ENCODE measurements at places on chromosomes 1 and 21.

GRCh38 chr1:192552760-192553191, 22.8 kb upstream of the RGS1 start:
- H3K27me3 ChIP-seq = peaks cover 2% of the 10 kb centered on the region
- H3K27ac ChIP-seq = no peak overlapping the region
- no peak overlapping the region for H3K4me3 ChIP-seq
- H3K4me1 ChIP-seq = peaks cover 50% of the 10 kb centered on the region
- H3K36me3 ChIP-seq = peaks cover 11% of the 10 kb centered on the region
- DNase-seq = no peak

GRCh38 chr1:111247125-111247838, 19.8 kb downstream of the CHI3L2 start:
- no peak for DNase-seq
- H3K27me3 ChIP-seq = no peaks in the 10 kb centered on the region
- no peak overlapping the region for H3K27ac ChIP-seq

DNA sequence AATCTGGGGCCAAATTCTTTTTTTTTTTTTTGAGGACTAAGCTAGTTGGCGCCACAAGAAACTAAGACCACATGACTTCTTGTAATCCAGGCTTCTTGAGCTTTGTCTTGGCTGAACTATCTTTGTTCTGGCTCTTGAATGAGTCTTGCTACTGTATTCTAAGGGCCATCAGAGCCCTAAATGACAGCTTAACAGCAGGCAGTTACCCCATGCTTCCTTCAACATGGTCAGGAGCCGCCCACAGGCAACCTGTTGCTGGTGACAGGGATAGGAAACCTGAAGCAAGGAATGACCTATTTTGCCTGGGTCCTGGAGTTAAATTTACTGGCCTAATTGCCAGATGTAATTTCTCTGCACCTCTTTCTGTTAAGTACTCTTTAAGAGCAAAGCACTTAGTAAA, 188.2 kb upstream of the PLXNA2 start:
- H3K27ac ChIP-seq = no peak overlapping the region
- no peak overlapping the region for H3K4me3 ChIP-seq
- no peaks in the 10 kb centered on the region for H3K4me1 ChIP-seq
- no peaks in the 10 kb centered on the region for H3K27me3 ChIP-seq
- no peaks in the 10 kb centered on the region for H3K36me3 ChIP-seq

DNA sequence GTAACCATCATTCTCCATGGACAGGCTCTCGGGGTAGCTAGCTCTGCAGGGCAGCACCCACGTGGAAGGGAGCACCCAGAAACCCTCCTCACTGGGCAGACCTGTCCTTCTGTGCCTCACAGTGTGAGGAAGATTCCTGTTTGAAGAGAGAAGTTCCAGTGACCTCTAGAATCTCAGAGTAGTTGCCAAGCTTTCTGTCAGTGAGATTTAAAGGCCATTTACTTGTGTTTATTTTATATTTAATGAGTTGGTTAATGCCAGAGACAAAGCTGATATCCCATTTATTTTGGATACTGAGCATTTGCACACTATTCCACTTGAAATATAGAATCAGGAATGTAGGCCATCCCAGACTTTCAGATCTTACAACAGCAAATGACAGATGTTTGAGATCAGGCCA, 28.7 kb downstream of the MTARC1 start:
- H3K36me3 ChIP-seq = no peaks in the 10 kb centered on the region
- no peak overlapping the region for H3K4me3 ChIP-seq
- H3K27me3 ChIP-seq = no peaks in the 10 kb centered on the region
- H3K4me1 ChIP-seq = peaks cover 3% of the 10 kb centered on the region
- H3K27ac ChIP-seq = no peak overlapping the region
- no peak for DNase-seq

GRCh38 chr1:116485976-116486375, 84.8 kb downstream of the CD58 start:
- no peak overlapping the region for H3K4me3 ChIP-seq
- H3K27ac ChIP-seq = no peak overlapping the region
- DNase-seq = no peak
- no peaks in the 10 kb centered on the region for H3K27me3 ChIP-seq
- H3K4me1 ChIP-seq = peaks cover 11% of the 10 kb centered on the region

GRCh38 chr1:148354284-148354912, 128.7 kb downstream of the PPIAL4G start:
- DNase-seq = no peak
- peaks cover 3% of the 10 kb centered on the region for H3K4me1 ChIP-seq
- peaks cover 69% of the 10 kb centered on the region for H3K27me3 ChIP-seq
- H3K27ac ChIP-seq = no peak overlapping the region

GRCh38 chr1:225996946-225997545, 2.1 kb downstream of the SDE2 start:
- peaks cover 40% of the 10 kb centered on the region for H3K4me1 ChIP-seq
- DNase-seq = no peak

DNA sequence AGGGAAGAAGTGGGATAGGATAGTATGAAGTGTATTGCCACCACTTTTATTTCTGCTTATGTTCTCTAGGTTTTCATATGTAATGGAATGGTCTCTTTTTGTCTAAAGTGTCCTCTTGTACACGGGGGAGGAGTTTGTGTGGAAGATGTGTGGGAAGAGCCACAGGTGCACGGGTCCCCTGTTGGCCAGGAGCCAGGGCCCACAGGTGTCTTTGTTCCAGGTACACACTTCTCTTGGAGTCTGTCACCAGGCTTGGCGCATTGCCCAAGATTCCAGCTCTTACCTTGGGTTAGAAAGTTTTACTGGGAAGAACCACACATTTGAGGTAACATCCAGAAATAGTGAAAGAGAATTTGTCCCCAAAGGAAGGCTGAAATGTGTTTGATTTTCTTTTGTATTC, 10.5 kb downstream of the TENT5C start:
- no peak for DNase-seq
- no peak overlapping the region for H3K4me3 ChIP-seq
- peaks cover 39% of the 10 kb centered on the region for H3K36me3 ChIP-seq
- peaks cover 12% of the 10 kb centered on the region for H3K27me3 ChIP-seq
- peaks cover 59% of the 10 kb centered on the region for H3K4me1 ChIP-seq
- no peak overlapping the region for H3K27ac ChIP-seq

DNA sequence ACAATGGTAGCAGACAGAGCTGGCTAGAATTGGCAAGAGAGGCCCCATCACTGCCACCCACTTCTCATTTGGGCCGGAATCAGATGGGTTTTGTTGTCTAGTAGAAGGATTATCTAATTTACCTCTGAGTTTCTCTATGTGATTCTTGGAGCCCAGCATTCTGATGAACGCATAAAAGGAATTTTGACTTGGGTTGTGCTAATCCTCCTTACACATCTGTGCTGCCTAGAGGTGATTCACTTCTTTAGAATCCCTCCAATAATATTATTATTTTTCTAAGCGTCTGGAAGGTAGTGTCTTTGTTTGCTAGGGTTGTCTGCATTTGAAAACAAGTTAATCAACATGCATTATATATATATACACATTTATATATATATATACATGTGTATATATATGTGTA, 118.1 kb downstream of the RUNX1 start:
- no peaks in the 10 kb centered on the region for H3K27me3 ChIP-seq
- H3K4me1 ChIP-seq = peaks cover 74% of the 10 kb centered on the region
- no peak overlapping the region for H3K27ac ChIP-seq
- no peak overlapping the region for H3K4me3 ChIP-seq
- no peak for DNase-seq

DNA sequence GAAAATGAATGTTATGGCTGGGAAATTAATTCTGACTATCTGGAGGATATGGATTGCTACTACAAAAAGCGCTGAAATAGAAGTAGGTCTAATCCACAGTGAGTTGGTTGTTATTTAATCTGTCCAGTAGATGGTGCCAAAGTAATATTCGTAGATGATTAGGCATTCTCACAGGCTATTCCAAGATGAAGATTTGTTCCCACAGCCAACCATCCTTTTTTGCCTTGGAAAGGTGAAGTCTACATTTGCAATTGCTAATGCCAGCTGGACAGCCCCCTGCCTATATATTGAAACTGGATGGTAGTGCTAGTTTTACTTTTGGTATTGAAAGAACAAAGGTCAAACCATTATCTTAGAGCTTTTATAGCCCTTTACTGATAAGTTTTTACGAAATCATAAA, 43.8 kb downstream of the RBM11 start:
- no peaks in the 10 kb centered on the region for H3K36me3 ChIP-seq
- peaks cover 14% of the 10 kb centered on the region for H3K27me3 ChIP-seq
- H3K4me3 ChIP-seq = no peak overlapping the region
- no peak overlapping the region for H3K27ac ChIP-seq

DNA sequence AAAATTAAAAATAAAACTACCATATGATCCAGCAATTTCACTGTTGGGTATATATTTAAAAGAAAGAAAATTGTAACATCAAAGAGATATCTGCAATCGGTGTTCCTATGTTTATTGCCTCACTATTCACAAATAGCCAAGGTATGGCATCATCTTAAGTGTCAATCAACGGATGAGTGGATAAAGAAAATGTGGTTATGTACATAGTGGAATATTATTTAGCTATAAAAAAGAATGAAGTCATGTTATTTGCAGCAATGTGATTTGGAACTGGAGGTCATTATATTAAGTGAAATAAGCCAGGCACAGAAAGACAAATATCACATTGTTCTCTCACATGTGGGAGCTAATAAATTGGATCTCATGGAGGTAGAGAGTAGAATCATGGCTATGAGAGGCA, 76.3 kb downstream of the RD3 start:
- H3K27me3 ChIP-seq = peaks cover 2% of the 10 kb centered on the region
- H3K27ac ChIP-seq = peak overlapping the region; percentile 78
- peak overlapping the region; percentile 79 for H3K4me3 ChIP-seq
- DNase-seq = no peak
- peaks cover 28% of the 10 kb centered on the region for H3K4me1 ChIP-seq

- DNase-seq = no peak
- no peak overlapping the region for H3K27ac ChIP-seq
- peaks cover 38% of the 10 kb centered on the region for H3K4me1 ChIP-seq
- H3K36me3 ChIP-seq = no peaks in the 10 kb centered on the region
- H3K27me3 ChIP-seq = peaks cover 47% of the 10 kb centered on the region
These were observed 2.1 kb upstream of the PLA2G2C start for GRCh38 chr1:20188455-20188817.

GRCh38 chr1:156998840-156999500, 46.6 kb downstream of the ARHGEF11 start:
- no peak overlapping the region for H3K4me3 ChIP-seq
- no peak for DNase-seq
- H3K27me3 ChIP-seq = peaks cover 27% of the 10 kb centered on the region
- H3K36me3 ChIP-seq = no peaks in the 10 kb centered on the region
- no peak overlapping the region for H3K27ac ChIP-seq

DNA sequence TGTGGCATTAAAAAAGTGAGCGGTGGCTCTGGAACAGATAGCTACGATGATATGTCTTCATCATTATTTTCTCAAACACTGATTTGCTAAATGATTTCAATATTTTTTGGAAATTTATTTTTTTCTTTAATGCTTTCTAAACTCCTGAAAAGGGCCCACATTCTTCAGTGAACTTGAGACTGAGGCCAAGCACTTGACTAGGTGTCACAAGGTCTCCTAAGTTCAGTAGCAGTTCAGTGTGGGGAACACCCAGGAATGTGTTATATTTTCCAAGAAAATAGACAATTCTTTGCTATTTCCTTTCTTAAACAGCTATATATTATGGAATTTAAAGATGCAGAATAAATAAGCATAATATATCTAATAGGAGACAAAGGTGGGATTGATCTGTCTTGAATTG, 850.9 kb downstream of the USP25 start:
- no peaks in the 10 kb centered on the region for H3K36me3 ChIP-seq
- no peaks in the 10 kb centered on the region for H3K27me3 ChIP-seq
- H3K4me1 ChIP-seq = no peaks in the 10 kb centered on the region
- no peak overlapping the region for H3K4me3 ChIP-seq
- DNase-seq = no peak
